Kidney glomerular epithelial cell (primary cell): ENCODE measurements at places on chromosomes 2 and 18.

DNA sequence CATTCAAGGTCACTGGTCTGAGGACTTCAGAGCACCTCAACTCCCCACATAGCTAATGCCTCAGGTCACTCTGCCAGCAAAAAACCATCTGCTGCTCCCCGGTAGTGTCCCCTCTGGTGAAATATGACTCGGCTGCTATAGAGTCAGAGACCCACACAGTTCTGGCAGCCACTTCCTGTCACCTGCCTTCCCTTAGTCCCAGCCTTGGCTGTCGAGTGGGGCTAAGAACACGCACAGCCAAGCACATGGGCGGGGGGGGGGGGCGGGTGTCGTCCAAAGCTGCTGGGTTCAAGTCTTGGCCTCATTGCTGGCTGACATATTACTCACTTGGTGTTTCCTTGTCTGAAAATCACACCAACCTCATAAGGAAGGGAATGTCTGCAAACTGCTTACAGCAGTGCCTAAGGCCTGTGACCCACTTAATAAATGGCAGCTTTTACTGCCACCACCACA, 37.5 kb downstream of the POLR1A start:
- no peak for DNase-seq

DNA sequence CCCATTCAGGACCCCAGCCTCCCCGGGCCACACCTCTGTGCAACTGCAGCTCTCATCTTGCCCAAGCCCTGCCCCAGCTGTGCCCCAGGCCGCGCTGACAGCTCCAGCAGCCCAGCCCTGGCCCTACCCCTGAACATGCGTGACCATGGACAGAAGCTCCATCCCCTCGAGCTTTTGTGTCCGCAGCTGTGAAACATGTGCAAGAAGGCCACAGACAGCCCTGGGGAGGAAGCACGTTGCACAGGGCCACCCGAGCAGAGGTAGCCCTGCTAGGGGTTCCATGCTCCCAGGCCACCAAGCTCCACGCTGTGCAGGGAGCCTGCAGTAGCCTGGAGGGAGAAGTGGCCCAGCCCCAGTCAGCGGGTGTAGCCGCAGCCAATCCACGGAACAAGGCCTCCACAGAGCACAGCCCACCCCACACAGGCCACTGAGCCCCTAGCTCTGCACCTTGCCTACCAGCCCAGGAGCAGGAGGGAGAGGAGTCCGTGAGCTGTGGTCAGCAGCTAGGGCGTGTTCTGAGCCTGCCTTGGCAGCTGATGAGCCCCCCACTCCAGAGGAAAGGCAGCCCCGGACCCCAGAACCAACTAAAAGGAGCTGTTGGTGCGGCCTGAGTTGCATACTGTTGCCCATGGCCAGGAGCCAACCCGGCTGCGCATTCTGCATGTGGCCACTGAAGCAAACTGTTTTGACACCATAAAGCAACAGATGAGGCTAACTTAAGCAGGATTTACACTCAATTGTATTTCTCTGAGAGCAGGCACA, 184.0 kb downstream of the SEPTIN10 start:
- no peak for DNase-seq

DNA sequence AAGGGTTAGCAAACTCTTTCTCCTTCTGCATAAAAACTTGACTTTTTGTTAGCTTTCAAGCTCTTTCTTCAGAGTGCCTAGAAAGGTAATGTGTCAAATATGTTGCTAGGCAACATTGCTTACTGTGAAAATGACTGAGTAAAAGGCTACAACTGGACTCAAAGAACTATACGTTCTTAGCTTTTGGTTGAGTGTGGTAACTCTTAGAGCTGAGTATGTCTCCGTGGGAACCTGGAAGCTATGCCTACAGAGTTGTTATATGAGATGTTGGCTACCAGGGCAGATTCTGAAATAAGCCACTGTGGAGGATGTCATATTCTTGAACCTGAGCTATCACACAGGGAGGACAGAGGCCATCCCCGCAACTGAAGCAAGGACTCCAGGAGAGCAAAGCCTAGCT, 105.5 kb downstream of the ARL6IP6 start:
- no peak for DNase-seq

DNA sequence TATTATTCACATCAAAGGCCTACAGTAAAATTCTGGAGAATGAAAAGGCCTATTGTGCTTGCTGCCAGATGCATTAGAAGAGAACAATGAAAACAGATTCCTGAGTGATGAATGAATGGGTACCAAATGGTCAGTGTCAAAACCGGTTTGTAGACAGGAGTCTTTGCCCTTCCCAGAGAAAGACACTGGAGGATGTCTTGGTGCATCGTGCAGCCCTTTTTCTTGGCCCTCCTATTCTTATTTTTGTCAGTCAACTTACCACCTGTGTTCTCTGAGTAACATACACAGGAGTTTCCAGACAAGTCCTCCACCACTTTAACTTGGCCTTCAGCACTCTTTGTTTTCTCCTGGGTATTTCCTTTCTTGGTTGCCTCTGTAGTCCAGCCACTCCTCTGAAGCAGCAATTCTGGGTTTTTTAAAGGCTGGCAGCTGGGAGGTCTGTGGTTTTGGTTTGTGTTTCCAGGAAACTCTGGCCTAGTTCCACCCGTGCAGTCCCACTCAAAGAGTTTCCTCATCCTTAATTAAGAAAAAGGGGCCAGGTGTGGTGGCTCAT, 29.4 kb downstream of the PSTPIP2 start:
- DNase-seq: peak; percentile 19

DNA sequence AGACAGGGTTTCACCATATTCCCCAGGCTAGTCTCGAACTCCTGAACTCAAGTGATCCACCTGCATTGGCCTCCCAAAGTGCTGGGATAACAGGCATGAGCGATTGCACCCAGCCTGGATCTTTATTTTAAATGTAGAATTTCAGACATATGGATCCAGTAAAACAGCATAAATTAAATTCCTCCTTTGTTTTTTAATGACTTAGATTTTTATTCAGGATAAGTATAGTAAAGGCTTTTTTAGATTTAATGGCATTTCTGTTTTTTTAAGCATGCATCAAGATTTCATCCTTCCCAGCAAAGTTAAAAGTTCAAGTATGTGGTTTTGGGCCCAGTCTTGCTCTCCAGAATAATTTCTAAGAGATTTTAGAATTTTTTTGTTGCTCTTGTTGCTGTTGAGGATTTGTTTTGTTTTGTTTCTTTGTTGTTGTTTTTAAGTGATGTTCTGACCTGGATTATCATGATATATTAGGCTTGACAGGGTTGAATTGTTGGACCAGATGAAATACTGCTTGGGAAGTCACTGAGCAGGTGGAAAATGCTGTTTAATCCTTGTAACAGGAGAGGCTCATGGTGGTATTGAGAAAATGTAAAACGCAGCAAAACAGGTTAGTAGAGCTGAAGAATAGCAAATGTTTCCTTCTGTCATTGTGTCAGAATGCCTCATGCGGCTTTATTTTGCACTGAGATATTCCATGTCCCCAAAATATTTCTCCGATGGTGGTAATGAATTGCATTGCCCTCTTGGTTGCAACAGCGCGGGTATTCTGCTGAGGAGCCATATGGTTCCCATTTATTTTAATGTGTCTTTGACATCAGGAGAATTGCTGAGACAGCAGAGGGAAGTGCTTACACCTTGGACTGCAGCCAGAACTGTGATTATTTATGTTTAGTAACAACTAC, 147.9 kb downstream of the GALNT3 start:
- no peak for DNase-seq

DNA sequence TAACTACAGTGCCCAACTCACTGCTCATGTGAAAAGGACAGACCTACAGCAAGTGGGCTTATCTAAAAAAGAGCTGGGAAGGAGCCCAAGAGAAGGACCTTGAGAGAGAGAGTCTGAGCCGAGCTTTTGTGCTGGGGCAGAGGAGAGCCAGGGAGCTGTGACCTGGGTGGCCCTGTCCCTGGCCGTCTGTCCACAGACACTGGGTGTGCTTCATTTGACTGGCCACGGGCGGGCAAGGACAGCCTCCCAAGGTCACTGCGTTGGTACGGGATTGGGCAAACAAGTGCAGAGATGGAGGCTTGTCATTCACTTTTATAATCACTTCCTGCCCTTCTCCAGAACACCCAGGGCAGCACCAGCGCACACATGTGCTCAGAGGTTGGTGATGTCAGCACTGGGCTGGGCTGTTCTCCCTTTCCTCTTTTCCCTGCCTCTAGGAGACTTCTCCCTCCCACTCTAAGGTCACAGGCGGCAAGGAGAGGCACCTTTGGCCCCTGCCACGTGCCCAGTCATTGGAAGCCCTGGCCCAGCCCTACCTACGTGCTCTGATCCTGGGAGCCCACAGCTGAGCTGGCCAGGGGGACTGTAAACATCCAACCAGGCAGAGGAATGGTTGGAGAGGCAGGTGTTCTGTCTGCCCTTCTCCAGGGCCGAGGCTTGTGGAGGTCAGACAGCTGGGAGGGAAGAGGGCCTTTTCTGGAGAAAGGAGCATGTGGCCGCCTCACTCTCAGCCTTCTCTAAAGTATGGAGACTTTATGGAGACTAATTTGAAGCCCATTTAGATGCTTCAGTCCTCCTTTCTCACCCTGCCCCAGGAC, 6.4 kb upstream of the PSD4 start:
- no peak for DNase-seq
